Ascending aorta (tissue), 2 donors: ENCODE measurements at places on chromosomes 2 and 18. TPM values are rescaled to one million over a fixed set of nuclear protein-coding genes. Genes with fewer than 3 reads are reported as not detected.

ATOH8 gene
- total RNA-seq = 239 TPM

RUFY4 gene
- not detected for total RNA-seq

TNFRSF11A gene
- total RNA-seq = 2.7 TPM

CHST9 gene
- total RNA-seq = 0.21 TPM

ACADL gene
- total RNA-seq = 18.5 TPM

PTPN4 gene
- 35.9 TPM for total RNA-seq

CRACDL gene
- 51.9 TPM for total RNA-seq

FRZB gene
- 42.5 TPM for total RNA-seq

IHH gene
- not detected for total RNA-seq

C2orf80 gene
- total RNA-seq = not detected

CRYGC gene
- total RNA-seq = not detected

AQP12A gene
- total RNA-seq = not detected

GRHL1 gene
- 0.43 TPM for total RNA-seq

AAK1 gene
- total RNA-seq = 53.4 TPM

POU3F3 gene
- total RNA-seq = 0.21 TPM

LINC00305 gene
- not detected for total RNA-seq

VAMP5 gene
- 114 TPM for total RNA-seq

NOL4 gene
- not detected for total RNA-seq

POLR1A gene
- 8.0 TPM for total RNA-seq

HTR2B gene
- 0.75 TPM for total RNA-seq

PLEKHH2 gene
- total RNA-seq = 15.0 TPM

DQX1 gene
- total RNA-seq = not detected

GFPT1 gene
- 25.7 TPM for total RNA-seq
